Stimulated activated CD4-positive, alpha-beta T cell treated with anti-CD3 and anti-CD28 coated beads, Interleukin-1b, Interleukin-23, amount 100 ng/mL, for 4 hours (primary cell): ENCODE measurements at places on chromosomes 16 and 17.
A peak's percentile ranks its signal among the peaks of the same experiment; 100 is the strongest.

DNA sequence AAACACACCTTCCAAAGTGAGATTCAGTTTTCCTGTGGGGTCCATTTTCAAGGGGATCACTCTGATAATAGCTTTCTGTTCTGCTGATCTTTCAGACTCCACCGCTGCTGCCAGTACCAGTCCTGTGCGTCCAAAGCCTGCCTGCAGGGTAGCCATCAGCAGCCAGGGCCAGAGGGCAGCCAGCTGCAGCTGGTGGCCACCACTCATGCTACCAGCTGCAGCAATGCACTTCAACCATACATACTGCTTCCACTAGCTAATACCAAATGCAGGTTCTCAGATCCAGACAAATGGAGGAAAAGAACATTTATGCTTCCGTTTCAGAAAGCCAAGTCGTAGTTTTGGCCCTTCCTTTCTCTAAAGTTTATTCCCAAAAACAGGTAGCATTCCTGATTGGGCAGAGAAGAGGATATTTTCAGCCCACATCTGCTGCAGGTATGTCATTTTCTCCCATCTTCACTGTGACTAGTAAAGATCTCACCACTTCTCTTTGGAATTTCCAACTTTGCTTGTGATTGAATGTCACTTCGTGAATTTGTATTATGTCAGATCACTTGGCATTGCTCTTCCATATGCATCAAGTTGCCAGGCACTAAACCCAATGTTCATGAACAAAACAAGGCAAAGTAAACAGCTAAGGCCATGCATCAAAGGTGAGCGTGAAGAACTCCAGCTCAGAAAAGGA, 1.8 kb downstream of the RNF43 start:
- DNase-seq, result no peak

DNA sequence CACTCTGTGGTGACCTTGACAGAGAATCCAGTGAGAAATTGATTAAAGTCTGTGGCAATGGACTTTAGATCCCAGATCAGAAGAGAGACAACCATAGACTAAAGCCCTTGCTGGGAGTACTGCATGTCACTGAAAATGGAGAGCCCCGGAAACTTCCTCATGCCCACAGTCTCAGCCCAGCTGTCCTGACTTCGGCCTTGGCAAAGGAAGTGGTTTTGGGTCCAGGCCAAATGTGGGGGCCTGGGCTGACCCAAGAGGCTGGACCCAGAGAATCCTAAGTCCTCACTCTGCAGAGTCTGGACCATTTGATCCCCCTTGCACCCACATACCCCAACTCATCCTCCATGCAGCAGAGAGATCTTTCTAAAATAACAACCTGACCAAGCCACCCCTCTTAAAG, 4.7 kb upstream of the BEAN1 start:
- DNase-seq, result no peak

- no peak for DNase-seq
Observed at GRCh38 chr17:57257195-57257894, 1.0 kb downstream of the MSI2 start.

DNA sequence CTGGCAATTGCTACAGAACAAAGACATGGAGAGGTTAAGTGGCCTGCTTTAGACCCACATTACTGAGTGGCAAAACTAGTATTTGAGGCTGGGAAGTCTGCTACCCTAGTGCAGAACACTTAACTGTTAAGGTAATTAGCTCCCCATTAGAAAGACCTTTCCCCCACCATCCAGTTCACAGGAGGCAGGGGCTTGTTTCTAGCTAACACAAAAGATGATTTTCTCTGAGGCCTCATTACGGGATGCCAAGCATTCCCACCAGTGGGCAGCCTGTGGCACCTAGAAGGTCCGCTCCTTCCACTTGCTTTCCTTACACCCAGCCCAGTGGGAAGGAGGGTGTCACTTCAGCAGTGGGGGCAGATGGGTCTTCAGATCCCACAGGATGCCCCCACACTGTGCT, 99.1 kb downstream of the RBFOX1 start:
- no peak for DNase-seq

GRCh38 chr17:55318715-55319487, 54.1 kb downstream of the HLF start:
- DNase-seq, result no peak

- DNase-seq, result no peak
Observed at GRCh38 chr17:16171613-16172012, 43.7 kb downstream of the NCOR1 start.

DNA sequence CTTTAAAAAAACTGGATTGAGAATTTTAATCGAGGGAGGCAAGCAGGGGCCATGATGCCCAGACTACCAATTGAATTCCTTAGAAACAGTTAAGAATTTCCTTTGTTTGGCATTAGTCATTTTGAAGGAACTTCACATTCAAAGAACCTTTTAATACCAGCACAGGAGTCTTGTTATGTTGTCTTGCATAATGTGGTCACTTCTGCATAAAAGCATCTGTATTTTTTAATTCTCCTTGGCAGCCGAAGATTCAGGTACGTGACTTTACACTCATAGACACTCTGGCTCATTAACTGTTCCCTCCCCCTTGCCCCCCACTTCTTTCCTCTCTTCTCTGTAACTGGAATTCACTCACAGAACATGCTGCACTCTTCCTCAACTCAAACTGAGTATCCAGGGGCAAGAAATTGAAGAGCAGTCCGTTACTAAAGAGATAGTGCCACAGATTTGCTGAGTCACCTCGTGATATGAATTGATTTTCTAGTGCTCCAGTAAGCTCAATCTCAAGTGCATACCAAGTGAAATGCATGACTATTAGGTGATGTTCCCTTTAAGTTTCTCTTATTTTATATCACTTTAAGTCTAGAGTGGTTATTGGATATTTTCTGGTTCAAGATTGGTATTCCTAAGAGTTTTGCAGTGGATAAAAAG, 572.2 kb upstream of the SOX9 start:
- no peak for DNase-seq

- DNase-seq, result peak; percentile 44
Observed at GRCh38 chr16:2842340-2843000, 12.4 kb downstream of the ZG16B start.

- DNase-seq, result no peak
Observed at GRCh38 chr17:41462705-41463104, 4.5 kb downstream of the KRT32 start.

DNA sequence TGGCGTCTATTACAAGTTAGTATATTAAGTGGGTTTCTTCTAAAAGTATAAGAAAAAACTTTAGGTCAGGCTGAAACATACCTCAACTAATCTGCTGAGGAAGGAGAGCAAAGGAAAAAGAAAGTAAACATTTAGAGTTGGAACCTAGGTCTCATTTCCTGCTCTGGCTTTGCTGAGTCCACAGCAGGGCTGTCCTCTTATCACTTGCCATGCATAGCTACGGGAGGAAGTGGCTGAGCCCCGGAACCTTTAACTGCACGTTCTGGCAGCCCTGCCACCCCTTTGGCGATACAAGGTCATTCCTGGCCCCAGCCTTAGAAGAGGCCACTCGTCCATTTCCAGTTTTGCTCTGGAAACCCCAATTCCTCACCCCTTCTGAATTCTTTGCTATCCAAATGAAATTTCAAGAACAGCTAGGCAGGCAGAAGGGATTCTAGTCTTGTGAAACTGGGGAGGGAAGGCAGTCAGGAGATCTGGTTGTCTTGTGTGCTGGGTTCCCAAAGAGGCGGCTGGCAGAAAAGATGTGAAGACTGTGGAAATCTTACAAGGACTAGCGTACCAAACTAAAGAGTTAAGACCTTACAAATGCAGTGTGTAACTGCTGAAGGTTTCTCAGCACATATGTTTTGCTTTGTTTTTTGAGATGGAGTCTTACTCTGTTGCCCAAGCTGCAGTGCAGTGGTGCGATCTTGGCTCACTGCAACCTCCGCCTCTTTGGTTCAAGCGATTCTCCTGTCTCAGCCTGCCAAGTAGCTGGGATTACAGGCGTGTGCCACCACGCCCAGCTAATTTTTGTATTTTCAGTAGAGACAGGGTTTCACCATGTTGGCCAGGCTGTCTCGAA, 19.1 kb downstream of the WIPI1 start:
- DNase-seq, result no peak

- DNase-seq, result no peak
Observed at GRCh38 chr17:14299280-14300141, 1.4 kb upstream of the HS3ST3B1 start.

DNA sequence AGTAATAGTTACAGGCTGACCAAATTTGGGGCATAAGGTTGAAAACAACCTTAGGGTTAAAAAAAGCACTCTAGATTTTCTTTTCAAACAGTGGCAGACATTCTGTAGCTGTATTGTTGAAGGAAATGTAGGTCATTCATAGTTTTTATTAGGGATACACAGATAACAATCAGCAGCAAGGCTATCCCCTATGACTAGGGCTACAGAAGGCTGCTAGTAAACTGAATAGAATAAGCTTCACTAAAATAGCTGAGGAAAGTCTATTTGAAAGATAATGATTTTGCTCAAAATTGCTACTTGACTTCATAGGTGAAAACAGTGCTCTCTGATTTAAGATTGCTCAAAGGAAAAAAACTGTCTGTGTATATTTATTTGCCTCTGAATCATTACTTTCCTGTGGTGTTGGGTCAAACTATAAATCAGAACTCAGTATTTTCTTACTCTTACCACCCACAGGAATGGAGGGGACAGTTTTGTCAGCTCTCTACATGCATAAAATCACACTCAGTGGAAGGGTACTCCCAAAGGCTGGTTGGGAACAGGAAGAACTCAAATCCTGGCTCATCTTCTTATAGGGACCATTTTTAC, 24.8 kb downstream of the RPGRIP1L start:
- no peak for DNase-seq

DNA sequence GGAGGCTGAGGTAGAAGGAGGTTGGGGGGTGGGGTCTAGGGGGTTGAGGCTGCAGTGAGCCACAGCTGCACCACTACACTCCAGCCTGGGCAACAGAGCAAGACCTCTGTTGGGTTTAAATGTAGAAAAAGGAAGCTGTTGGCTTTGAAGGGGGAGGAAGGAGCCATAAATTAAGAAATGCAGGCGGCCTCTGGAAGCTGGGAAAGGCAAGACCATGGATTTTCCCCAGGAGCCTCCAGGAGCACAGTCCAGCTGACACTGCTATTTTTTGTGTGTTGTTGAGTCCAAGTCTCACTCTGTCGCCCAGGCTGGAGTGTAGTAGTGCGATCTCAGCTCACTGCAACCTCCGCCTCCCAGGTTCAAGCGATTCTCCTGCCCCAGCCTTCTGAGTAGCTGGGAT, 15.9 kb downstream of the LITAF start:
- DNase-seq, result no peak

- no peak for DNase-seq
Observed at GRCh38 chr17:50624321-50624934, 10.3 kb upstream of the ABCC3 start.

GRCh38 chr17:13704333-13704732, 102.6 kb upstream of the HS3ST3A1 start:
- no peak for DNase-seq

GRCh38 chr16:67391424-67392300, 1.6 kb downstream of the TPPP3 start:
- DNase-seq, result no peak

GRCh38 chr17:42997984-42998938, at the start of gene RPL27:
RPL27 (plus strand) TSS chr17:42998419; CDS start chr17:42998751, 332 bp downstream.
- peak; percentile 92 for DNase-seq

DNA sequence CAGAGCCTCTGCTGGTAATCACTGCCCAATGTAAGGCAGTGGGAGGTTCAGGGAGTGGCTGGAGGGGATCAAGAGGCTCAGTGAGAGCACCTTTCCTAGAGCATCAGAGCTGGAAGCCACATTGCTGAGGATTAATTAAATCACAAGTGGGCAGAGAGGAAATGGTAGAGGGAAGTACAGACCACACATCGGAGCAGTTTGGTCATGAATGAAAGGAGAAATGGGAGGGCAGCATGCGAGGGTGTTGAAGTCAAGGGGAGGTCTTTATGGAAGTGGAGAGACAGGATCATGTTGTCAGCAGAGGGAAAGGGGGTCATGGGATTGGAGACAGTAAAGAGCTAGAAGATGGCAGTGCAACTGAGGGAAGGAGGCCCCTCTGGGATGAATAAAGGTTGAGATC, 2.3 kb downstream of the CCL17 start:
- DNase-seq, result no peak

DNA sequence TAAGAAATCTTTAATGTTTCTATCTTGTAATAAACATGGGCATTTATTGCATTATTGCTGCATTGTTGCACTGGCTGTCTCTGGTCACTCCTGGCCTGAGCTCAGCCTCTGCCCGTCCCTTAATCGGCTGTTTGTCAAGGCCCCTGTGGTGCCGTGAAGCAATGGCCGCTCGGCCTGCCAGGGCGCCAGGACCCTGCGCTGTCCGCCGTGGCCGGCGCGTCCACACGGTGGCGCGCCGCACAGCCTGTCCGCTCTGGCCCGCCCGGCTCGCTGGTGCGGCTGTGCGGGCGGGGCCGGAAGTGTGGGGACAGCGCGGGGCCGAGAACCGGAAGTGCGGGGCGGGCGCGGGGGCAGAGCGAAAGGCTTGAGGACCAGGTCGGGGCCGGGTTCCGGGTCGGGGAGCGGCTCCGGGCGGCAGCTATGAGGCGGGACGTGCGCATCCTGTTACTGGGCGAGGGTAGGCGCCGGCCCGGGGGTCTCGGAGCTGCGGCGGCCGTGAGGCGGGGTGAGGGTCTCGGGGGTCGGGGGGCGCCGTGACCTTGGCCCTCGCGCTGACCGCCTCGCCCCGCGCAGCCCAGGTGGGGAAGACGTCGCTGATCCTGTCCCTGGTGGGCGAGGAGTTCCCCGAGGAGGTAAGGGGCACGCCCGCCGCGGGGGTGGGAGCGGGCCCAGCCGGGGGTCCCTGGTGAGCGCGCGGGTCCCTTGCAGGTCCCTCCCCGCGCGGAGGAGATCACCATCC, at the start of gene RHOT2:
Gene RHOT2 (plus strand): TSS at position 353 of the 739 bp plus-strand sequence. CDS start 68 bp downstream, at position 421.
- DNase-seq, result peak; percentile 87

GRCh38 chr17:68142595-68142994, 105.2 kb upstream of the AMZ2 start:
- no peak for DNase-seq

DNA sequence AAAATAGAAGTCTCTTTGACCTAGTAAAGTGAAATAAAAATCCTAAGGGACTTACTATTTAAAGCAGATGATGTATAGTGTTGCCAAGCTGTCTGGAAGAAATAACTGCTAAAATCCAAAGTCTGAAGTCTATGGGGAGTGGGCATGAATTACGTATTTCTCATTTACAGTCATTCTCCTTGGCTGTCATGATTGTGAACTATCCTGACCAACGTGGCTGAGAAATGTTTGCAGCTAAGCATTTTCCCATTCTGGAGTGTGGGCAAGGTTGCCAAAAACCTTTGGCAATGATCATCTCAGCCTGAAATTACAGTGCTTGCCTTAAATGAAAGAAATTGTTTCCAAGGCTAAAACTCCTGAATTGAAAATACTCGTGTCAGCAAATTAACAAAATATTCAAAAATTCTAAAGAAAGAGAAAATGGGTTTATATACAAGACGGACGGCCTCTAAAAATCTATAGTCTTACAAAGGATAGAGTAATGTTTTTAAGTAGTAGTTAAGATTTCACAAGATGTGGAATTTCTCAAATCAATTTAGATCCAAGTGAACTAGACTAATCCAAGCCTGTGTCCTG, 77.0 kb downstream of the CACNG1 start:
- DNase-seq, result no peak
